ENCODE measurements at places on chromosomes 5 and 9. TPM values are rescaled to one million over a fixed set of nuclear protein-coding genes. Genes with fewer than 3 reads are reported as not detected.

The FGD3 gene
- 42.9 TPM for total RNA-seq

The MYMK gene
- not detected for total RNA-seq

The QRFP gene
- not detected for total RNA-seq

The DMXL1 gene
- 29.3 TPM for total RNA-seq

The SOX30 gene
- total RNA-seq = 0.11 TPM

The OTP gene
- not detected for total RNA-seq

The FOCAD gene
- total RNA-seq = 36.0 TPM

The SLCO4C1 gene
- total RNA-seq = 0.50 TPM

The DMRT2 gene
- 1.2 TPM for total RNA-seq

The GRM6 gene
- total RNA-seq = not detected

The CD274 gene
- total RNA-seq = 36.7 TPM

The CNTFR gene
- total RNA-seq = not detected

The PCDHGC3 gene
- 0.21 TPM for total RNA-seq

The TLE1 gene
- 0.41 TPM for total RNA-seq

The STPG3 gene
- total RNA-seq = 0.48 TPM

The IFNA21 gene
- total RNA-seq = not detected

The SPACA9 gene
- 1.1 TPM for total RNA-seq

The DPYSL3 gene
- total RNA-seq = 0.48 TPM

The CYLC2 gene
- total RNA-seq = not detected

The PLAC8L1 gene
- total RNA-seq = 0.74 TPM

The CMBL gene
- 0.23 TPM for total RNA-seq

The GFI1B gene
- not detected for total RNA-seq

The CEL gene
- total RNA-seq = 2.1 TPM

The BARHL1 gene
- total RNA-seq = not detected

The PAEP gene
- total RNA-seq = not detected

The NTNG2 gene
- total RNA-seq = 3.8 TPM

The TGFBI gene
- not detected for total RNA-seq

The PCDHB11 gene
- total RNA-seq = not detected

The KLF9 gene
- total RNA-seq = 13.5 TPM

The TSSK1B gene
- total RNA-seq = not detected

The NKD2 gene
- 14.4 TPM for total RNA-seq

The SARDH gene
- total RNA-seq = 1.1 TPM

The FBP1 gene
- not detected for total RNA-seq

The LHX6 gene
- total RNA-seq = not detected

The CXCL14 gene
- not detected for total RNA-seq

The ZNF462 gene
- total RNA-seq = 0.09 TPM

The CDC20B gene
- total RNA-seq = 0.18 TPM

The SCGB3A1 gene
- not detected for total RNA-seq

The RNF183 gene
- total RNA-seq = not detected

The CCNH gene
- 68.2 TPM for total RNA-seq

The ZDHHC11 gene
- 11.9 TPM for total RNA-seq

The PCDH1 gene
- total RNA-seq = not detected

The SEMA6A gene
- total RNA-seq = not detected

The CHSY3 gene
- total RNA-seq = not detected

Data from activated T-helper 2 cell treated with anti-CD3 and anti-CD28 coated beads, Interferon-gamma antibody, Interleukin-2, Interleukin-4, amounts not matched to agents 10 μg/mL and 5 μg/mL and 100 μg/mL, durations not matched to agents 14 hours and 24 hours and 36 hours (primary cell).